ENCODE measurements at places on chromosomes 2 and 18.

DNA sequence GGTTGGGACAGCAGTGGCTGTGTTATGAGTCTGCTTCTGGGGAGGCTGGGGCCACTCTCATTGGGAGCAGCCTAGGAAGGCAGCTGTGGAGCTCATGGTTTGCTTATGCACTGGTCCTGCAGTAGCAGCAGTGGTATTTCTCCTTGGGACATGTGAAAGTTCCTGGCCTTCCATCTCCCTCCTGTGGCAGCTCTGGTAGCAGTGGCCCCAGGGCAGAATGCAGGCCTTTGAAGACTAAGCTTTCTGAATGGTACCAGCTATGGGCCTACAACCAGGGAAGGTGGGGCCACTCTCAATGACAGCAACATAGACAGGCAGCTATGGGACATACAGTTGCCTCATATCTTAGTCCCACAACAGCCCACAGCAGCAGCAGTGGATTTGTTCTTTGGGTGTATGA lies 117.3 kb upstream of the VWC2L start:
- DNase-seq = no peak

DNA sequence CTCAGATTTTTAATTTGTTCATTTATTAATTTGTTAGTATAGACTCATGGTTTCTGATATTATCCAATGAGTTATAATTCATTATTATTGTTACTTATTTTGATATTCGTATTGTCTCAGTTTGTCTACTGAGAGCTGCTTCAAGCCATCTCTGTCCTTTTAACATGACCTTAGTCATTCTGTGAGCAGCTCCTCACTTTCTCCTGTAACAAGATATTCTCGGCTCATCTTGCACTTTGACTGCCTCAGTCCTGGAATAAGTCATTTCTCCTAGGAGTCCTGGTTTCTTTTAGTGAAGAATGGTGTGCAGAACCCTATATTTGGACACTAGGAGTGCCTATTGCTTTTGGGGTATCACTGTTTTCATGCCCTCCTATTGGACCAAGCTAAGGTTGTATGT lies 13.2 kb downstream of the ASB1 start:
- no peak for DNase-seq

- DNase-seq = peak; percentile 14
Observed at GRCh38 chr2:18119883-18120282, 241.4 kb downstream of the KCNS3 start.

- DNase-seq = no peak
Observed at GRCh38 chr2:135086222-135086621, 34.1 kb downstream of the RAB3GAP1 start.

All from fibroblast of pulmonary artery (primary cell).